ENCODE measurements at places on chromosomes 6 and 20. TPM values are rescaled to one million over a fixed set of nuclear protein-coding genes. Genes with fewer than 3 reads are reported as not detected.
A peak's percentile ranks its signal among the peaks of the same experiment; 100 is the strongest.

GRCh38 chr20:3729811-3730540, 2.5 kb upstream of the HSPA12B start:
- no peak overlapping the region for H3K4me3 ChIP-seq
- peaks cover 7% of the 10 kb centered on the region for H3K4me1 ChIP-seq
- no peaks in the 10 kb centered on the region for H3K36me3 ChIP-seq
- H3K27me3 ChIP-seq: 0 out of 2 replicates have a peak, but pooled peaks cover 8% of the 10 kb centered on the region
- no peak for DNase-seq
- H3K27ac ChIP-seq: no peak overlapping the region

GRCh38 chr6:104431096-104431495, 428.6 kb downstream of the HACE1 start:
- H3K27ac ChIP-seq: no peak overlapping the region
- H3K36me3 ChIP-seq: no peaks in the 10 kb centered on the region
- DNase-seq: no peak
- no peaks in the 10 kb centered on the region for H3K4me1 ChIP-seq
- H3K4me3 ChIP-seq: no peak overlapping the region

MDFI gene
- total RNA-seq: 35.5 TPM

DNA sequence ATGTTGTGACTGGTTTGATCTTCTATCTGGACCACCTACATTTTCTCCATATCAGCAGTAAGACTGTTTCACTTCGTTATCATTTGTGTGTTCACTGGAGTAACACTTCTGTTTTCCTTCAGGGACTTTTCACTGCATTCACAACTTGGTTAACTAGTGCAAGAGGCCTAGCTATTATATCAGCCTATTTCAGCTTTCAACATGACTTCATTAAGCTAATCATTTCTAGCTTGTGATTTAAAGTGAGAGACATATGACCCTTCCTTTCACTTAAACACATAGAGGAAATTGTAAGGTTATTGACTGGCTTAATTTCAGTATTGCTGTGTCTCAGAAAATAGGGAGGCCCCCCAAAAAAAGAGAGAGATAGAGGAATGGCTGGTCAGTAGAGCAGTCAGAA, 622.8 kb upstream of the NRSN1 start:
- no peaks in the 10 kb centered on the region for H3K27me3 ChIP-seq
- no peak overlapping the region for H3K27ac ChIP-seq
- no peak overlapping the region for H3K4me3 ChIP-seq
- H3K4me1 ChIP-seq: no peaks in the 10 kb centered on the region
- H3K36me3 ChIP-seq: no peaks in the 10 kb centered on the region
- DNase-seq: no peak

DNA sequence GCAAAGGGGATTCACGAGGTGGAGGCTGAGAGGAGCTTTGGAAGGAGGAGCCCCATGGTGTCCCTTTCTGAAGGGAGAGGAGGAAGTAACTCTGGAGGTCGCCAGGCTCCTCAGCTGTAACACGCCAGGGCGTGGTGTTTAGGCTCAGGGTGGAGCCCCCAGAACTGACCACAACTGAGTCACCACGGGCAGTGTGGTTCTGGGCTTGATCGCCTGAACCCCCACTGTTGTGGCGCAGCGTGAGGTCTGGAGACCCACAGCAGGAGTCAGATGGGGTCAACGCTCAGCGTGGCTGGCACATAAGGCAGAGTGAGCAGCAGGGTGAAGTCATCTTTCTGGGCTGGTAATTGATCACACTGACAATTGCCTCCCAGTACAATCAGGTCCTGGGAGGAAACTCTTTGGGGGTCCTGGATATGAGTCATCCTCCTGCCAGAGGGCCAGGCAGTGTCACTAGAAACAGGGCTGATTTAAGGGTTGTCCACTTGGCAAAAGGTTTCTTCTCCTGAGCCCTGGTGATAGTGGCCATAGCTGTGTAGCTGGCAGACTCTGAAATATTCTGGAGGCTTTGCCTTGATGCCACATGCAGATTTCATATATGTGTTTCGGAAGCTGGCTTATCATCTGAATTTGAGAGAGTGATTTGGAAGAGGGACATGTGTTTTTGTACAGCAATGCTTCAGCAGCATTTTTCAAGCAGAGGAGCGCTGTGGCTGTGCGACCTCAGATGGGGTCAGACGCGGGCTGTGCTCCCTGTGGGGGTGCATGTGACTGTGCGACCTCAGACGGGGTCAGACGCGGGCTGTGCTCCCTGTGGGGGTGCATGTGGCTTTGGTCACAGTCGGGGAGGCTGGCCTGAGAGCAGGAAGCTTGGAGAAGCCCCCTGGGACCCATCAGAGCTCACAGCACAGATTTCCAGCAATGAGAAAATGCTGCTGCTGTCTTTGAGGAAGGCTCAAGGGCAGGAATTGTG, 50.0 kb downstream of the SYNJ2 start:
- H3K36me3 ChIP-seq: no peaks in the 10 kb centered on the region
- H3K27me3 ChIP-seq: no peaks in the 10 kb centered on the region

DNA sequence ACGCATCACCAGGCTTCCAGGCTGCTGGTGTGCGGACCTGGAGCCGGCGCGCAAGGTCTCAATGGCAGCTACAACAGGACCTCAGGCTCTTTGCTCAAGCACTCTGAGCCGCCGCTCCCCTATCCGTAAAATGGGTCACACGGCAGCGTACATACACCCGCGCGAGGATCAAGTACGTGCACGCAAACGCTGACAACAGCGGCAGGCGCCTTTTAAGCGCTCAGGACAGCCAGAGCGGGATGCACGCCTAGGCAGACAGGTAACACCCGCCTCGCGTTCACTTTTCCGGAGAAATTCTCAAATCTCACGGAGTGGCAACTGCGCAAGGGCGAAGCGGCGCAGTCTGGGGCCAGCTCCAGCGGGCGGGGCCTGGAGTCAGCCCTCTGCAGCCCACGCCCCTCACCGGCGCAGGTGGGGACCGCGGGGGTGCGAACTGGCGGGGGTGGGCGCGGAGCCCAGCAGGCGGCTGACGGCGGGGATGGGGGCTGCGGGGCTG, 535 bp downstream of the EXOC2 start:
- peak overlapping the region; percentile 83 for H3K27ac ChIP-seq
- peak overlapping the region; percentile 98 for H3K4me3 ChIP-seq
- peaks cover 6% of the 10 kb centered on the region for H3K4me1 ChIP-seq
- no peaks in the 10 kb centered on the region for H3K27me3 ChIP-seq
- peak; percentile 33 for DNase-seq
